ENCODE measurements at places on chromosomes 12 and 14.

DNA sequence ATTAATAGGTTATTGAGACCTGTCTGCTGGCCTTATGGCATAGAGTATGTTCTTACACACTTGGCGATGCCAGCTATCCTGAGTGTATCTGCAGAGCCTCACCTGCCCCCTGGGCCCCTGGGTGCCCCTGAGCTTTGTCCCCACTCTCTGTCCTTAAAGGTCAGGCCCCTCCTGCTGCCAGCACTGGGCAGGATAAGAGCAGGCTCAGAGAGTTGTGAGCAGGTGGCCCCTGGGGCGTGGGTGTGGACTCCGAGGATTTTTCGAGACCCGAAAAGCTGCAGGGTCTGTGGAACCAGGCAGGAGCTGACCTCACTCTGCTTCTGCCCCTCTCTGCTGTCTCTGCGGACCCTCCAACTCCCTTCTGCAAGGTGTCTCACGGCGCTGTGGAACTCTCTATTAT lies 8.2 kb downstream of the HIP1R start:
- DNase-seq = no peak

DNA sequence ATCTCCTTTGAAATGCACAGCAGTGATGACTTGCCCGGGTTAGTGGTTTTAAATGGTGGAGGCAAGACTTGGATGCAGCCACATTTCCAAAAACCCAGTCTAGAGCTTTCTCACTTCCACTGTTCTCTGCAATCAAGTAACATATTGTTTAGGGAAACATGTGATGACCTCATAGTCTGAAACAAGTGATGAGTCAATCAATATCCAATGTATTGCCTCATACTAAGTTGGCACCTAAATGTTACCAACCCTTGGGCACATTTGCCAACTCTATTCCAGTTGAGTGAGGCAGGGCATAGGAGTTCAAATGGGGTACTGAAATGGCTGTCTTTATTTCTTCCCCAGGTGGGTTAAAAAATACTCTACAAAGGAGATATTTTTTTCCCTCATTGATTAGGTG lies 1105.4 kb downstream of the VRK1 start:
- DNase-seq = no peak

DNA sequence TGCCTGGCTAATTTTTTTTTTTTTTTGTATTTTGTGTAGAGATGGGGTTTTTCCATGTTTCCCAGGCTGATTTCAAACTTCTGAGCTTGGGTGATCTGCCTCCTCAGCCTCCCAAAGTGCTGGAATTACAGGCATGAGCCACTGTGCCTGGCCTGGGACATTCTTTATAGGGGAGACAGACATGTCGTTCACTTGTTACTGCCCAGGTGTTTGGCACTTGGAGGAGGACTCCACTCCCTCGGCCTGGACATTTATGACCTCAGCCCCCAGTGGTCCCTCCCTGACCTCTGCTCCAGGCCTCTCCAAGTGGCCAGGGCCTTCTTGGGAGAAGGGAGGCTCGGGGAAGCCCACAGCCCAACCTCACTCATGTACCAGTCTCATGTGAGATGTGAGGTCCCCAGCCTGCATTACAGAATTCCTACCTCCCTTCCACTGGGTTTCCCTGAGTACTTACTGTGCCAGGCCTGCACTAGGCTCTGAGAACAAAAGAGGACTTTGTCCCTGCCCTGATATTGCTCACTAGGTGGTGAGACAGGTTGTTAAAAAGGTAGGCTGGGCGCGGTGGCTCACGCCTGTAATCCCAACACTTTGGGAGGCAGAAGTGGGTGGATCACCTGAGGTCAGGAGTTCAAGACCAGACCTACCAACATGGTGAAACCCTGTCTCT lies 9.7 kb upstream of the POP5 start:
- no peak for DNase-seq

DNA sequence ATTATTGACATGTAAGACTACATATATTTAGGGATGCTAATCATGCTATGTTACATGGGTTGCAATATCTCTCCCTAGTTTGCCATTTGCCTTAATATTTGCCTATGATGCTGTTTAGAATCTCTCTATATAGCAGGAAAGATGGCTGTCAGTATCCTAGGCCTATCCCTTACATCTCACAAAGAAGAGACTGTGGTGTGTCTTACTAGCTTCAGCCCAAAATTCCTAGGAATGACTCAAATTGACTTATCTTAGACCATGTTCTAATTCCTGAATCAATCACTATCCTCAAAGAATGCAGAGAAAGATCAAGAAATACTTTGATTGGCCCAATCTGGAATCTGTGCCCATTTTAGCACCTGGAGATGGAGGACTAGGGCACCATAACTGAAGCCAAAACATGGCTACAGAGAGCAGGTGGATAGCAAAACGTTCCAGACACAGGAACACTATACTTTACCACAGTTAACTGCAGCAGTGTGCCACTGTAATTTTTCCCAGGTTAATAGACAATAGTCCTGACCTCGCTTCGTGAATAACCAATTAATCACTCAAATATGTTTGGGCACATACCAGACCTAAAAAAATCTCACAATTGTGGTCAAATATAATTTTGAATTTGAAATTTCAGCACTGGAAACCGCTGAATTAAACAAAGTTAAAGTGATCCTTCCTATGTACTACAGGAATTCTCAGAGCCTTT lies 32.7 kb upstream of the GLIPR1 start:
- DNase-seq = no peak

DNA sequence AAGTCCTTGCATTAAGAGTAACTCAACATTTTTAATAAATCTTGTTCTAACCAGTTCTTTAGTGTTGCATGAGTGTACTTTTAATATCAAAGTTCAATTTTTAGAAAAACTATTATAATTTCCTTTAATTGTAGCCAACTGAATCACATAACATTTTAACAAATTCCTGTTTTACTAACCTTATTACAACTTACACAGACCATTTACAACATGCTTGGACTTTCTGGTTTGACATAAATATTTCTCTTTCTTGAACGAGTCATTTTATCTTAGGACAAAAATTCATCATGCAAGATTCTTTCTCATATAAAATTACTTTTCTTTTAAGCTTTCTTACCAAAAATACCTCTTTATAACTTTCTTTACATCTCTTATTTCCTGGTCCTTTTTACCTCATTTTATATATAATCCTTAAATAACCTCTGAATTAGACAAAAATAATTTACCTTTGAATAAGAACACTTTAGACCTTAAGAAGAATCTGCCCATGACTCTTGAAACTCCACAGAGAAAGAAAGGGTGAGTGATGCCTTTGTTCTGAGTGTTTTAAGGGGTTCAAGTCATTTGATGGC lies 3.9 kb downstream of the SLCO1A2 start:
- no peak for DNase-seq

GRCh38 chr12:65943388-65944137 lies 119.3 kb downstream of the HMGA2 start:
- no peak for DNase-seq

GRCh38 chr12:55041345-55042055 lies 21.7 kb downstream of the NEUROD4 start:
- no peak for DNase-seq

GRCh38 chr14:50000380-50001150 lies 107.7 kb downstream of the ARF6 start:
- no peak for DNase-seq

DNA sequence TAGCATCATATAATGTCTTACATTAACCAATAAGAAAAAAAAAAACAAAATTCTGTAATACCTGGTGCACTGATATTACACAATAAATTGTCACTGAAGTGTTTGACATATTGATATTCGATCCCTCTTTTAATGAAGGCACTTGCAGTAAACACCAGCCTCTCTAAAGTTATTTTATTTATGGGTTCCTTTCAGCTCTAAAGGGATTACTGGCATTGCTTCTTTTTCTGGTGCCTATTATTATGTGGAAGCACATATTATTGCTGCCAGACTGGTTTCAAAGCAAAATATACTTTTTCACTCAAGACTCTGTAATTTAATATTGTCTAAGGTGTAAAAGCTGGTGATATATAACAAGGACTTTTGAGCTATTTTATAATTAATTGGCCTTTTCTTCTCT lies 1090.5 kb downstream of the TRHDE start:
- DNase-seq = no peak

DNA sequence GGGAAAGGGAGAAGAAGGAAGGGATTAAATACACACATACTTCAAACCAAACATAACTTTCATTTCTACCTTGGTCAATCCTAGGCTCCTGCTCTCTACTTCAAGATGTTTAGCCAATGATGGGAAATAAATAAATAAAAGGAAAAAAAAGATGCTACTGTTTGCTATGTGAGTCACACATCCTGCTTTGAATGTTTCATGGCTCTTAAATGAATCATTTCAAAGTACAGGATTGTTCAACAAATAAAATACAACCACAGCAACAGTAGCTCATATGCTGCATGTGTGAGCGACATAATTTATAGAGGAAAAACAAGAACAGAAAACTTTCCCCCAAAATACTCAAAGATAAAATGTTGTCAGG lies 54.3 kb upstream of the NPFF start:
- DNase-seq = no peak

- no peak for DNase-seq
These were observed 190.4 kb downstream of the STXBP6 start for GRCh38 chr14:24859559-24859958.

GRCh38 chr14:66857867-66858266 lies 331.4 kb upstream of the GARIN2 start:
- no peak for DNase-seq

- DNase-seq = no peak
These were observed 29.8 kb downstream of the NCOR2 start for GRCh38 chr12:124537525-124538193.

- no peak for DNase-seq
These were observed 106.2 kb upstream of the NAV3 start for GRCh38 chr12:77724367-77724957.

GRCh38 chr14:46136456-46136855 lies 515.1 kb downstream of the RPL10L start:
- no peak for DNase-seq

DNA sequence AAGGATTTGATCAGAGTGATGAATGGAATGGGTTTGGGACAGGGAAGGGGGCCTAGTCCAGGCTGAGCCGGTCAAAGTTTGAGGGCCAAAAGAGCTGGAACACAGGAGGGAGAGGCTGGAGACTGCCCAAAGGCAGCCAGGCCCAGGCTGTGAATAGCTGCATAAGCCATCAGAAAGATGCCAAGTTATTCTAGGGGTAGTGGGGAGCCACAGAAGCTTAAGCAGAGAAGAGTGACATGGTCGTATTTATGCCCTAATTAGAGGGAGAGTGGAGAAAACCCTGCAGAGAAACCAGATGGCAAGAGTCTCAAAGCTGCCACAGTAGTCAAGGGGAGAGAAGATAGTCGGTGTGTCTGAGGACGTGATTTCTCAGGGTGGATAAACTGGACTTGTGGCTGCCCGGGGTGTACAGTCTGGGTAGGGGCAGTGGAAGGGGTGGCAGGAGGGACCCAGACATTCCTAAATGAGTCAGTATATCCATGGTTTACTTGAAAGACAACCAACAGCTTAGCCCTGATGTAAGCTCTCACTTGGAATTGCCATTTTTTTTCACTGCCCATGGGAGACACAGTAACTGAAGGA lies 99.2 kb downstream of the PRICKLE1 start:
- DNase-seq = no peak

GRCh38 chr12:6639151-6639801 lies 3.5 kb upstream of the LPAR5 start:
- DNase-seq = no peak

DNA sequence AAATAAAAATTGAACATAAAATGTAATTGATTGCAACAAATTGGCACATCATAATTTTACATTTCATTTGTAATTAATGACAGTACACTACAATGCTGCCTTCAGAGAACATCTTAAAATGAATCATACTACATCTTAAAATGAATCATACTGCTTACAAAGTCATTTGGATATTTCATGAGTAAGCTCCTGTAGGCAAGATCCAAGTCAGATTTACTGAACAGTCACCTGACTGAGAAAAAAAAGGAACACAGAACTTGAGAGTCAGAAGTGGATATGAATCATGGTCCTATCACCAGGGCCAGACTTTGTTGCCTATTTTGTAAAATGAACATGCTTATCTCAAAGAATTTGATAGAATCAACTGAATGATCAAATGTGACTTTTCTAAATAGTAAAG lies 32.7 kb upstream of the FBLN5 start:
- DNase-seq = no peak

DNA sequence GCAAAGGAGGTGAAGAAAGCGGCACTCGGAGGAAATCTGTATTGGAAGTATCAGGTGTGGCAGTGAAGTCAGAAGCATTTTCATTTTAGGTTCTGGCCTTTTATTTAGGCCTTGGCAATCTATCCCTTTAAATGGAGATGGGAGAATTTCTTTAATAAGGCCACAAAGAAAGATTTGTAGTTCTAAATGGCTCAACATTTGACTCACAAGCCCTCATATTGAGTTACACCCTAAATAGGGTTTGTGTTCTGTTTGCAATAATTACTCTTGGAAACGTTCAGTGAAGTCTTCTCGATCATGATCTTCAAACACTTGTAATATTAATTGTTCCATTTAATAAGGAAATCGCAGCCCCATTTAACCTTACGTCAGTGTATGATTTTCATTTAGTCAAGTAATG lies 25.3 kb upstream of the TMEM260 start:
- no peak for DNase-seq

- DNase-seq = no peak
These were observed 1.7 kb downstream of the C1QL4 start for GRCh38 chr12:49335118-49335954.

GRCh38 chr12:25615119-25615518 lies 62.0 kb upstream of the LMNTD1 start:
- no peak for DNase-seq

- DNase-seq = no peak
These were observed 10.5 kb downstream of the RASSF9 start for GRCh38 chr12:85825746-85826145.
